Left lobe of liver (tissue), 2 donors: ENCODE measurements at places on chromosomes 6 and 20. TPM values are rescaled to one million over a fixed set of nuclear protein-coding genes. Genes with fewer than 3 reads are reported as not detected.

DNA sequence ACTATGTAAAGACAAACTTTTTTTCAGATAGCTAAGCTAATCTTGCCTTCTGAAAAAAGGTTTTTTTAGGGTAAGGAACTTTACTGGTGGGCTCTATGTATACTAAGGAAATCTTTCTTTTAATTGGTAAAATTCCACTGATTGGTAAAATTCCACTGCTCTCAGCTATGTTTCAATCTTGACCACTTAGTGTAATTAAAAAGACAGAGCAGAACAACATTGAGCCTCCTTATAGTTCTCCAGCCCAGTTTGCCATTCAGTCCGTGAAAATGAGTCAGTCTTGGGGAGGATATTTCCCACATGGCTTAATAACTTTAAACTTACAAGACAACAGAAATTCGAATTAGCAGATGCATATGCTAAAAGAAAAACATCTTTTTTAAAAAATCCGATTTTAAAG is 92.7 kb downstream of the EYA4 start:
- no peak for DNase-seq

JPH2 gene
- total RNA-seq: 0.13 TPM

DCDC2 gene
- total RNA-seq: 1.4 TPM

TRIM40 gene
- not detected for total RNA-seq
